Right ventricle myocardium superior (tissue), 1 donor: ENCODE measurements at places on chromosomes 11 and 22. TPM values are rescaled to one million over a fixed set of nuclear protein-coding genes. Genes with fewer than 3 reads are reported as not detected.
A peak's percentile ranks its signal among the peaks of the same experiment; 100 is the strongest.

DNA sequence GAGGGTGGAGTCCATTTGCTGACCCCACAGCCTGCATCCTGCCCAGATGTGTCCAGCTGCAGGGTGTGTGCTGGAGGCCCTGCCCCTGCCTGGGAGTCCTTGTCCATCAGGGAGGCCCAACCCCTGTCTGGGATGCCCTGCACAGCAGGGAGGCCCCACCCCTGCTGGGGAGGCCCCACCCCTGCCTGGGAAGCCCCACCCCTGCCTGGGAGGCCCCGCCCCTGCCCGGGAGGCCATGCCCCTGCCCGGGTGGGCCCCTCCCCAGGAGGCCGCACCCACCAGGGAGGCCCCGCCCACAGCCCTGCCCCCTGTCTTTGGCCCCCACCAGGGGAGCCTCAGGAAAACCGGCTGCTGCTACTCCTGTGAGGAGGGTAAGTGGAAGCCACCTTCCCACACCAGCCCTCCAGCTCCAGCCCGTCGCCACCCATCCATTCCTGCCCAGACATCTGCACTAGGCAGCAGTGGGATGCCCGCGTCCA is 37.2 kb downstream of the MUC5B start:
- DNase-seq = no peak

DNA sequence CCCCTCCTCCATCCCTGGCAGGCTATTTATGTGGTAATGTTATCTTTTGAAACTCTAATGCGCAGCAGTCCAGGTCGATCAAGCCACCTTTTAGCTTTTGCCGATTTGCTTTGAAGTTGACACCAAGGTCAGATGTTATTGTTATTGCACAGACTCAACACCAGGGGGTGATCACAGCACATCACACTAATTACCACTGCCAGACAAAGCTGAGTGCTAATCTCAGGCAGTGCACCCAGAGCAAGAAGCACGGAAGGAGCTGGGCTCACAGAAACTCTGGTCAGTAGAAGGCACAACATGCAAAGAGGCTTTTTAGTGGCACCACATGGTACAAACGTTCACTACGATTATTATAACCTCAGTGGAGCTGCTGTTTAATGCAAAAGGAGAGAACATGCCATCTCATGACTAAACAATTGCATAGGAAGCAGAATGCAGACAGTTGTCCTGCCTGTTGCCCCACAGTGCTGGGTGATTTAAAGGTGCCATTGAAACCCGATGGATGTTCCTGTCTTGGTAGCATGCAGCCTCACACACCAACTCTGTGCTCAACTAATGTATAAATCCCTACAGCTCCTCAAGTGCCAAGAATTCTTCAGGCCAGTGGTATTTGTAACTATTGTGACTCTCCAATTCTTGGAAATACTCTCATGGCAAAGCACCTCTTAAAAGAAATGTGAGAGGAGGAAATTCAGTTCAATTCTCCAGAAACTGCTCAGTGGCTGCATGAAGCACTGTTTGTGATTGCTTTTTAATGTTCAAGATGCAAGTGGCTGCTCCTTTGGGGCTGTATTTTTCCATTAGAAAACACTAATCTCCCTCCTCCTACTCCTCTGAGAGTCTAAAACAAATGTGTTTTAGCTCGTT is 353.9 kb upstream of the DDI1 start:
- DNase-seq = peak; percentile 46

DNA sequence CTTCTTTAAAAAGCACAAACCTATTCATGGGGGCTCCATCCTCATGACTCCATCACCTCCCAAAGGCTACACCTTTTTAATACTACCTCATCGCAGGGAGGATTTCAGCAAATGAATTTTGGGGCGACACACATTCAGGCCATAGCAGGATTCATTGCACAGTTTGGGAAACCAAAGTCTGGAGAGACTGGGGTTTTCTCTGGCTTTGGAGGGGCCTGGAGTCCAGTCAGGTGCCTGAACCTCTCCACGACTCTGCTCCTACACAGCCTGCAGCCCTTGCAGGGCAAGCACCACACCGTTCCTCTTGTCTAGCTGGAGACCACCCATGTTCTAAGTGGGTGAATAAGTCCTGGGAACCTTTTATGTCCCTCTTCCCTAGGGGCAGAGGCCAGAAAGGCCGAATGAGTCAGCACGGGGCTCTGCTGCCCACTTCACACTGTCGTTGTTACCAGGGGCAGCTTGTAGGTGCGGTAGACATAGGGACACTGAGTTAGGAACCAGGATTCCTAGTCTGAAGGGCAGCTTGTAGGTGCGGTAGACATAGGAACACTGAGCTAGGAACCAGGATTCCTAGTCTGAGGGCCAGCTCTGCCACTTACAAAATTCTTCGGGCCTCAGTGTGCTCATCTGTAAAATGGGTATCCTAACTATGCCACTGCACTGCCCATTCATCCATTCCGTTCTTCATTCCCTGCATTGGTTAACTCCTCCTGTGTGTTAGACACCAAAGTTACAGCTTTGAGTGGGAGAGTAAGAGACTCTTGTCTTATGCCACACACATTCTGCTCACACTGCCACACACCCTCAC is 251.7 kb upstream of the B3GAT1 start:
- DNase-seq = no peak

GRCh38 chr11:21258414-21258813 is 589.0 kb downstream of the NELL1 start:
- DNase-seq = no peak

GRCh38 chr11:62026739-62027370 is 59.4 kb upstream of the FTH1 start:
- no peak for DNase-seq

GRCh38 chr22:50261615-50262459 is at the start of gene MAPK12:
Gene MAPK12, minus strand, starts transcription at chr22:50261683. Its CDS starts 174 bp downstream, at chr22:50261509.
- DNase-seq = no peak

- no peak for DNase-seq
These were observed 21.6 kb downstream of the BRSK2 start for GRCh38 chr11:1411301-1411700.

DNA sequence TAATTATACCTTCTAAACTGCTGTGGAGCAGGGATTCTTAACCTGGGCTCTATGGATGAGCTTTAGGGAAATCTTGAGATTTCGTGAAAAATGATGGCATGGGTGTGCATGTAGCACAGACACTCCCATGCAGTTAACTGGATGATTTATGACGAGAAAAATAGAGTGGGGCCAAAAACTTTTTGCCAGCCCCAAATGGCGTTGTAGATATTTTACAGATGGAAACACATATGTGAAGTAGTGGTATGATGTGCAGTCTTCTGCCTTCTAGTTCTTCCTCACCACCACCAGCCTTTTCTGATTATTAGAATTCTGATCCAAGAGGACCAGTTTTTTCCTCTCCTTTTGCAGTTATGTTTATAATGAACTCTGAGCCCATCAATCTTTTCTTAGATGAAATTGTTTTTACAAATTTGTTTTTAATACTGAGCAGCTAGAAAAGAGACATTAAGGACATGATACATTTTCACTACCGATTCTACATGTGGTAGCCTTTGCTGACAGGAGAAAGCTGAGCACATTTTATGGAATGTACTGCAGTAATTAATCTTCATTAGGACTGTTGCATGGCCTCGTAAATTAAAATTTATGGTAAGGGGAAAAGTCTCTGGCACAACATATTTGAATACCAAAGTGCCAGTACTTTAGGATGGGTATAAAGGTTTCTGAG is 261.4 kb downstream of the DDX10 start:
- no peak for DNase-seq

The TRIM68 gene
- 11.0 TPM for total RNA-seq

DNA sequence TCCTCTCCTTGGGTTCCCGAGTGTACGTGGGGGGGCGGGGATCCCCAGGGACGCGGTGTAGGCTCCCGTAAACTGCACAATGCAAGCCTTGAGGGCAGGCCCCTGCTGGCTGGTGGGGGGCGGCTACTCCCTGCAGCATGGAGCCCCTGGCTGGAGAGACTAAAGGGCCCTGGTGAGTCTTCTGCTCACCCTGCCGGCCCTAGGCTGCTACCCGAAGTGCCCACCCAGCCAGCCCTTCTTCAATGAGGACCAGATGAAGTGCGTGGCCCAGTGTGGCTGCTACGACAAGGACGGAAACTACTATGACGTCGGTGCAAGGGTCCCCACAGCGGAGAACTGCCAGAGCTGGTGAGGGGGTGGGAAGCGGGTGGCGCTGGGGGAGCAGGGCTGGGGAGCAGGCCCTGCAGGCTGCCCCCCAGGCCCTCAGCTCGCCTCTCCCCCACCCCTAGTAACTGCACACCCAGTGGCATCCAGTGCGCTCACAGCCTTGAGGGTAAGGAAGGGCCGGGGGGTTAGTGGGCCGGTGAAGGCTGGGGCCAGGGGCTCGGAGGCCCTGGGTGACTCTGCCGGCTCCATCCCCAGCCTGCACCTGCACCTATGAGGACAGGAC is 16.8 kb downstream of the MUC5B start:
- DNase-seq = no peak

DNA sequence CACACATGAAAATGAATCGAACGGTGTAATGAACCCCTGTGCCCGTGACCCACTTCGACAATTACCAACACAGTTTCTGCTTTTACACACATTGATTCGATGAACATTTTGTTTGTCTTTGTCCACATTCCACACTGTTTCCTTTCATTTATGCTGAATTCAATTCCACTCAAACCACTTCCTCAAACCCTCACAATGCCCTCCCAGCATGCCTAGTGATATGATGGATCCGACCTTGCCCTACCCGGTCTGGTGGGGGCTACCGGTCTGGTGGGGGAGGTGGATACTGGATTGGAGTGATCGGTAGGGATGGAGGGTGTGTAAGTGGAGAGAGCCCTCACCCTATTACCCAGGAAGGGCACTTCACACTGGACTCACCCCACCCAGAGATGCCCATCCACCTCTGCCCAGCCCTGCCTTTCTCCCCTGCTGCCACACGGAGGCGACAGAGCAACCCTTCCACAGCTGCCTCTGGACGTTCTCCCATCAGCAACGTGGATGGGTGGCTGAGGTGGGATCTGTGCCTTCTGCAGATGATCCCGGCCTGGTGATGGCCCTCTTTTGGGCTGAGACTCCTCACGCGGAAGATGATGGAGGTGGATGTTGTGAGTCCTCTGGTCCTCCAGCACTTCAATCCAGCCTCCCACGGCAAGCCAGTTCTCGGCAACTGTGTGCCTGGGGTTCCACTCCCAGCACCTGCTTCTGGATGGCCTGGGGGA is 33.0 kb upstream of the P2RY2 start:
- peak; percentile 78 for DNase-seq

DNA sequence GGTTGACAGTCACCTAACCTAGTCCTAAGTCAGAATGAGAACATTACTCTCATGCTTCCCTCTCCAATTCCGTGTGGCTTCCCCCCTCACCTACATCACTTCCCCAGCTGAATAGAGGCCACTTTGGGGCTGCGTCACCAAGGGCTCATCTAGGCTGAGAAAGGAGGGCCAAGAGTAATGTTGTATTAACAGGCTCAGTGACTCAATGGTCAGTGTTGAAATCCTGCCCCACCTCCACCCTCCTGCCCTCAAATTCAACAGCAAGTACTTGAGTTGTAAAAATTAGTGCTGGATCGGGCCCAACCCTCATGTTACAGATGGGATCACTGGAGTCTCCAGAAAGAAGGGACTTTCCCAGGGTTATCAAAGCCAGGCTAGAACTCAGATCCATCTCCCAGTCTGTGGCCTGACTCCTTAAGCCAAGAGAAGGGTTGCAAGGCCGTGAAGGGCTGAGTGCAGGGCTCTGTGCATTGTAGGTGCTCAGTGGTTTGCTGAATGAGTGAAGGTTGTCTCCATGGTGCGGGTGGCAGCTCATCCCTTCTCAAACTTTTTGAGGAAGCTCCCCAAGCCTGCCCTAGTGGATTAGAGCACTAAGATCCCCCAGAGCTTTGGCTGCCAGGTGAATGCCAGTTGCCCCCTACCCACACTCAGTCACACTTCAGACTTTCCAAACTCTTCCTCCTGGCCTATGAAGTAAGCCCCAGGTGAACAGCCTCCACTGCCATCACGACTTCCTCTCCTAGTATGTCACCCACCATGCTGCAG is 3.2 kb downstream of the DGAT2 start:
- DNase-seq = no peak

DNA sequence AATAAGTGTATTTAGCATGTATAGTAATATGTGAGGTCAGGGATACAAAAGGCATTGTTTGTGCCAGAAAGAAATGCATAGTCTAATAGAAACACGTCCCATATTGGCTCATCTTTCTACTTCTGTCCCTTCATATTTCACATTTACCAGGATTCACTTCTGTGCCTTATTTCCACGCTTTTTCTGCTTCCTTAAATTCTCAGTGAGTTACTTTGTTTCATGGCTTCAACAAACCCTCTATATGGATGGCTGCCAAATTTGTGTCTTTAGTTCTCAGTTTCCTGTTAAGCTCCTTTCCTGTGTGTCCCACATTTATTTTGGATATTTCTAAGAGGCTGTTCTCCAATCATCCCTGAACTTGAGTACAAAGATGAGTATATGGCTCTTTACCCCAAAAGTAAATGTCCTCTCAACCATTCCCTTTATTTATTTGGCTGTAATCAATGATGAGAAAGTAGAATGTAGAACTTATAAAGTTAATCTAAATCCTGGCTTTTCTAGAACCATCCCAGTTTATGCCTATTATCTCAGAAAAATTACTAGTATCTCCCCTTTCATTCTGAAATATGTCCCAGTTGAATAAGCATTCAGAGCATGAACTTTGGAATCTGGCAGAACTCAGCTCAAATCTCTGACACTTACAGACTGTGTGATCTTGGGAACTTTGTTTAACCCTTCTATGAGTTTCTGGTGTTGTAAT is 23.5 kb downstream of the OR8B12 start:
- no peak for DNase-seq

The BRSK2 gene
- total RNA-seq = 0.67 TPM

DNA sequence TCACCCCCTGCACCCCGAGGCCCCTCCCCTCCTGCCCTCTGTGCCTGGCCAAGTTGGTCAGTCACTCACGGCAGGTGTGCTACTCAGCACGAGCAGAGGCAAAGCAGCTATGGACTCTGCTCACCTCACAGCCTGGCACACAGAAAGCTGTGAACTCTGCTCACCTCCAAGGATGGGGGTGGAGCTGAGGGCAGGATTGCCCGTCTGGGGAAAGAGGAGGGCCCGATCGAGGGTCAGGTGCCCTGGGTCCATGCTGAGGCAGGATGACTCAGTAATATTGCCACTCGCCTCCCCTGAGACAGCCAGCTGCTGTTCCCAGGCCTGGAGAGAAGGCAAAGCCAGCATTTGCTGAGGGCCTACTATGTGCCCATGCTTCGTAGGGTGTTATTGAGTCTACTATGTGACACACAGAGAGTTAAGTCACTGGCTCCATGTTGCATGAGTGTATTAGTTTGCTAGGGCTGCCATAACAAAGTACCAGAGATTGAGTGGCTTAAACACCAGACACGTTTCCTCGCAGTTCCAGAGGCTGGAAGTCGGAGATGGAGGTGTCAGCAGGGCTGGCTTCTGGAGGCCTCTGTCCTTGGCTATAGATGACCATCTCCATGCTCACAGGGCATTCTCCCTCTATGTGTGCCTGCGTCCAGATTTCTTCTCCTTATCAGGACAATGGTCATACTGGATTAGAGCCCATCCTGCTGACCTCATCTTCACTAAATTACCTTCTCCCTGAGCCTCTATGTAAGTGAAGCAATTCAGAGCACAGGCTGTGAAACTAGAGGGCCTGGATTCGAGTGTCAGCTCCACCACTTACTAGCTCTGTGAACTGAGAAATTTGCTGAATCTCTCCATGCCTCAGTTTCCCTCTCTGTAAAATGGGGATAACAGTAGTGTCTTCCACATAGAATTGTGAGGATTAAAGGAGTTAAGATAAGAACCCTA is 13.2 kb upstream of the TSKU start:
- no peak for DNase-seq

The APOL5 gene
- not detected for total RNA-seq

GRCh38 chr11:95500466-95500865 is 269.5 kb upstream of the SESN3 start:
- no peak for DNase-seq

GRCh38 chr11:119380827-119381180 is 686 bp downstream of the USP2 start:
- DNase-seq = no peak
